ENCODE measurements at places on chromosomes 12 and 14.

DNA sequence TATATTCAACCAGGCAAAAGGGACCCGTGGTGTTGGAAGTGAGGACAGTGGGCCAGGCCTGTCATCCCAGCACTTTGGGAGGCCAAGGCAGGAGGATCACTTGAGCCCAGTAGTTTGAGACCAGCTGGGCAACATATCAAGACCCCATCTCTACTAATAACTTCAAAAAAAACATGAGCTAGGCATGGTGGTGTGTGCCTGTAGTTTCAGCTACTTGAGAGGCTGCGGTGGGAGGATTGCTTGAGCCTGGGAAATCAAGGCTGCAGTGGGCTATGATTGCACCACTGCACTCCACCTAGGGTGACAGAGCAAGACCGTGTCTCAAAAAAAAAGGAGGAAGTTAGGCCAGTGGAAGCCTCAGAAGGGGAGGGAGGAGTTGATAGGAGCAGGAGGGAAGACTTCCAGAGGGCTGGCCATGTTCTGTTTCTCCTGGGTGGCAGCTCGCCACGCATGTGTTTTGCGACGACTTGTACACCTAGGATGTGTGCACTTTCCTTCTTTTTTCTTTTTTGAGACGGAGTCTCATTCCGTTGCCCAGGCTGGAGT lies 10.1 kb downstream of the SLC25A29 start:
- DNase-seq = no peak

GRCh38 chr14:51979088-51979709 lies 10.1 kb upstream of the RTRAF start:
- peak; percentile 62 for DNase-seq

GRCh38 chr14:95468448-95469133 lies 47.9 kb downstream of the SYNE3 start:
- no peak for DNase-seq

DNA sequence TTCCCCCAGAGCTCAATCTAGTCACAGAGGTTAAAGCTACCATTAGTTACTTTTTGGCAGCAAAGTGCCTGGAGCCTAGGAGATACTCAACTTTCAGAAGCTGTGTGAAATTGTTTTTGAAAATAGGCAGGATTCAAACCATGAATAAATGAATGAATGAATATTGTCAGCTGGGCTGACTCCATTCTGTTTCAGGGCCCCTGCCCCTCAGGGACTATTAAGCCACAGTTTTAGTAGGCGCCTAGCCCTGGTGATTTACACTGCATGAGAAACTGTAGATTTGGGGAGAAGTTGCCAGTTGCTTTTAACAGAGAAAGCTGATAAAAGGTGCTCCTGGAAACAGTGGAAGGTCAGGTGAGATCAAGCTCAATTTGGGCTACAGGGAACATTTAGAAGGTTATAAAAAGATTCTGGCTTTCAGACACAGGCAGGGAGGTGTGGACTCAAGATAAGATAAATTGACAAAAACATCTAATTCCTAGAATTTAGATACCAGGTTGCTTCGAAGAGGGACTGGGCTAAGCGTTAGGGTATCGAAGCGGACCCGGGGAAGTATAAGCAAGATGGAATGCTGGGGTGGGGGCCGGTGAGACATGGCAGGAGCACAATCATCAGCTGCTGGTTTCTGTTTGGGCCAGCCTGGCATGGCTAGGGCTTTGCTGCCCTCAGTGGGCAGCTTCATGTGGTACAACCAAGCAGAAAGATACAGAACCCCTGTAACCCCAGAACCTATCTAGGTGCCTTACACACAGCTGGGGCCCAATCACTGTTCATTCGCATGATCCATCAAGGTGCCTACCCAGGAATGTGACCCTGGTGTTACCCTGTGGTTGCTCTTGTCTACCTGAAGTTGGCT lies 14.9 kb upstream of the CELA1 start:
- DNase-seq = no peak

- no peak for DNase-seq
Measured at GRCh38 chr12:21340403-21340802, 5.7 kb upstream of the SLCO1A2 start.

GRCh38 chr12:127819056-127819455 lies 447.9 kb upstream of the TMEM132C start:
- no peak for DNase-seq

DNA sequence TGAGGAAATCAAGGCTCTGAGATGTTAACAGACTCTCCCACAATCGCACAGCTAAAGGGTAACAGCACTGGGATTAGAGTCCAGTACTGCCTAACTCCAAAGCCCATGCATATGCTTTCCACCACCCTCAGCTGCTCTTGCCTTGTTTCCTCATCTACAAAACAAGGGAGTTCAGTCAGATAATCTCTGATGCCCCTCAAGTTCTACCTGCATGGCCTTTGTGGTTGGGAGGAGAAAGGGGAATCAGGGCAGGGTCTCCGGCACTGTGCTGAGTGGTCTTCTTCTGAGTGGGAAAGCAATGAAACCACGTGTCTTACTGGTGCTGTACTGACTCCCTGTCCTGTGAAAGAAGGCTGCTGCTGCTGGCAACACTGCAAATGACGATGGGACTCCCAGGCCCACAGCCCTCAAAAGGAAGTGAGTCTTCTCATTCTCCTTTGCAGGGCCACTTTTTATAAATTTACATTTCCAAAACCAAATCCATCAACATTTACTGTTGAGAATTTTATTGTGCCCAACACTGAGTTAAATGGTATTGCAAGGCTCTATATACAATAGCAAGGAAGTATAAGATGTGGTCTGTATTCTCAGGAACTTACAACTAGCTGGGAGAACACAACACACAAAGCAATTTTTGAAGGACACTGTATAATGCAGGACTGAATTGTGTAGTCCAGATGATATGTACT lies 19.7 kb upstream of the DUSP16 start:
- no peak for DNase-seq

DNA sequence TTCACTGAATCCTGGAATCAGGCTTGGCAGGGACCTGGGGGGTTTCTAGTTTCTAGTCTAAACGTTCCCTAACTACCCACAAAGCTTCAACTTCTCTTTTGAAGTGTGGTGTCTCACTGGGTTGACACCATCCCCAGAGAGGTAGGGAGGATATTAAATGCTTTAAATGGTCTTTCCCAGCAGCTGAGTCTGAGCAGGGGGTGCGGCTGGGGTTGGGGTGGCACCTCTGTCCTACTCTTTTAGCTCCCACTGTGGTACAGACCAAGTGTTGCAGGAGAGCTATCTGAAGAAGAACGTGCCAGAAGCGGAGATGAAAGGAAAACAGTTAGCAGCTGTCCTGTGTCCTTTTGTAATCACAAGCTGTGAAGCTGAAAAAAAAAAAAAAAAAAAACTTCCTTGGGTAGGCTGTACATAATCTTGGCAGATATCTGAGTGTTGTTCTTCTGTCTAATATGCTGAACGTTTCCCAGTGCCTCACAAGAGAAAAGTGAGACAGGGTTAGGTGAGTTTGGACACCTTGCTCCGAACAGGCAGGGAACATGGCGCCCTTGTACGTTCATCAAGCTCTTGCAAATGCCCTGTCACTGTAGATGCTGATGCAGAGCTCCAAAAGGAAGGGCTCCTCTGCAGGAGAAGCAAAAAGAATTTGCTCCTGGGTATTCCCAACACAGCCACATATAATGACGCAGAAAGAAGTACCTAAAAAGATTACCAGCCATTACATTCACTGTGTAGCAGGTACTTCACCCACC lies 447.2 kb downstream of the APAF1 start:
- no peak for DNase-seq

- DNase-seq = no peak
Measured at GRCh38 chr12:59649203-59649602, 53.4 kb downstream of the SLC16A7 start.

DNA sequence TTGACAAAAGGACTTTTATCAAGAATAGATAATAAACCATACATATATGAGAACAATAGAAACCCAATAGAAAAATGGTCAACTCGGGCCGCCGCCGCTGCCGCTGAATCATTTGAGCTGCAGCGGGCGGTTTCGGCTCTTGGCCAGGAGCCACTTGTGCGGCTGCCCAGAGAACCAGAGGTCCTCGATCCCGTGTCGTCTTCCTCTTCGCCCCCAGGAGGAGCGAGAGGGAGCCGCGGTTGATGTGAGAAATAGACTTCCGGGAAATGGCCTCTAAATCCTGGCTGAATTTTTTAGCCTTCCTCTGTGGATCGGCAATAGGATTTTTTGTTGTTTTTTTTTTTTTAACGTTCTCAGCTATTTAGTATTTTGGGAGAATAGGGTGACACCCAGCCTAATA lies 44.8 kb downstream of the CPSF6 start:
- no peak for DNase-seq

GRCh38 chr12:31057671-31058070 lies 16.0 kb upstream of the DDX11 start:
- no peak for DNase-seq

- no peak for DNase-seq
Measured at GRCh38 chr12:95185072-95185471, 32.2 kb downstream of the FGD6 start.

DNA sequence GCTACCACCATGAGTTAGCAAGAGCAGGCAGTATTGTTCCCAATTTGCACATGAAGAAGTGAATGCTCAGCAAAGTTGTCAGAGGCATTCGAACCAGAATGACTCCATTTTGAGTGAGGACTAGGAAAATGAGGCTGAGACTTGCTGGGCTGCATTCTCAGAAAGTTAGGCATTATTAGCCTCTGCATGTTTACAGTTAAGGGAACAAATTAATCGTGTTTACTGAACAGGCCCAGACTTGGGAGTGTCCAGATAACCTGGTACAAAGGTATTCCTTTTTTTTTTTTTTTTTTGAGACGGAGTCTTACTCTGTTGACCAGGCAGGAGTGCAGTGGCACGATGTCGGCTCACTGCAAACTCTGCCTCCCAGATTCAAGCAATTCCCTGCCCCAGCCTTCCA lies 22.5 kb upstream of the VWF start:
- no peak for DNase-seq

- no peak for DNase-seq
Measured at GRCh38 chr12:132848521-132848920, 19.9 kb upstream of the GOLGA3 start.

GRCh38 chr14:21804981-21805380 lies 131.4 kb upstream of the OR4E1 start:
- DNase-seq = no peak

GRCh38 chr12:13126494-13126893 lies 23.0 kb upstream of the GSG1 start:
- DNase-seq = no peak

GRCh38 chr12:62129291-62129690 lies 130.9 kb upstream of the USP15 start:
- no peak for DNase-seq

- DNase-seq = no peak
Measured at GRCh38 chr12:113461666-113462065, 10.0 kb downstream of the LHX5 start.

- DNase-seq = no peak
Measured at GRCh38 chr12:6753772-6754356, 923 bp upstream of the MLF2 start.

DNA sequence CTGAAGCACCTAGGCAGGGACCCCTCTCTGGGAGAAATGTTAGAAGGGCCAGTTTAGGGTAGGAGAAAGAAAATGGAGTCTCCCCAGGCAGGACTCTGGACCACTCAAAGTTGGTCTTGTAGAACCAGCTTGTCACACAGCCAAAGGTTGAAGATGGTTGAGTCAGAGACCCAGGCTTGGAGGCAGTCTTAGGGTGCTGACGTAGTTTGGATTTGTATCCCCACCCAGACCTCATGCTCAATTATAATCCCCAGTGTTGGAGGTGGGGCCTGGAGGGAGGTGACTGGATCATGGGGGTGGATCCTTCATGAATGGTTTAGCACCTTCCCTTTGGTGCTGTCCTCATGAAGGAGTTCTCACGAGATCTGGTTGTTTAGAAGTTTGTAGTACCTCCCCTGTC lies 121.2 kb downstream of the CRACR2A start:
- DNase-seq = no peak

- DNase-seq = no peak
Measured at GRCh38 chr12:69007855-69008351, 74.9 kb upstream of the CPM start.

DNA sequence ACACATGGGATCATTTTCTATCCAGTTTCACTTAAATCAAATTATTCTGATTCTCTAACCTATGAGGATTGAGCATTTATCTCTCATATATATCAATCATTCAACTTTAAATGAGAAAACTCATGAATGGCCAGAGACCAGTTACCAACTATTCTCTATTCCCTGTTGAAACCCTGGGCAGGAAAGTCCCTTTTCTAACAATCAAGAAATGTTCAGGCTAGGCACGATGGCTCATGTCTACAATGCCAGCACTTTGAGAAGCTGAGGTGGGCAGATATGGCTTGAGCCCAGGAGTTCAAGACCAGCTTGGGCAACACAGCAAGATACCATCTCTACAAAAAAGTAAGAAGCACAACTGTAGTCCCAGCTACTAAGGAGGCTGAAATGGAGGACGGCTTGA lies 18.0 kb downstream of the FMNL3 start:
- DNase-seq = no peak

GRCh38 chr12:123444092-123445026 lies 7.9 kb upstream of the RILPL2 start:
- no peak for DNase-seq

GRCh38 chr12:53212931-53213330 lies 5.9 kb upstream of the ITGB7 start:
- DNase-seq = no peak

- DNase-seq = no peak
Measured at GRCh38 chr12:105696-106095, 39.1 kb downstream of the IQSEC3 start.

DNA sequence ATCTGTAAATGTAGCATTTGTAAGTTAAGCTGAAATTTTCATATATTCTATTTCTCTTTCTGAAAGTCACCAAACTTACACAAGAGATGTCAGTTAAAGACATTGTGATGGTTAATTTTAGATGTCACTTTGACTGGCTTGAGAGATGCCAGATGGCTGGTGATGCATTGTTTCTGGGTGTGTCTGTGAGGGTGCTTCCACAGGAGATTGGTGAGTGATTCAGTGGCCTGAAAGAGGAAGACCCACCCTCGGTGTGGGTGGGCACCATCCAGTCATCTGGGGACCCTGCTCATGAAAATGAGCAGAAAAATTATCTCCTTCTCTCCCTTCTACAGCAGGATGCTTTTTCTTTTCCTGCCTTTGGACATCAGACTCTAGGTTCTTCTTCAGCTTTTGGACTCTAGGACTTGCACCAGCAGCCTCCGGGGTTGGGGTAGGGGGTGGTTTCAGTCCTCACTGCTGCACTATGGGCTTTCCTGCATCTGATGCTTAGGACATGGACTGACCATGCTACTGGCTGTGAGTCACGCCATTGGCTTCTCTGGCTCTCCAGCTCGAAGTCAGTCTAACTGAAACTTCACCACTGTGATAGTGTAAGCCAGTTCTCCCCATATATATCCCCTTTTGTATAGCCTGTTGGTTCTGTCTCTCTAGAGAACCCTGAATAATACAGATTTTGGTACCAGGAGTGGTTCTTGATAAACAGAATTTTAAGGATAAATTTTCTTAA lies 20.9 kb downstream of the PDE6H start:
- no peak for DNase-seq

- DNase-seq = no peak
Measured at GRCh38 chr12:88945051-88945732, 364.9 kb upstream of the KITLG start.
